ENCODE measurements at places on chromosomes 5 and 9.

- peak; percentile 24 for DNase-seq
Observed at GRCh38 chr5:93620487-93621326, 37.7 kb downstream of the NR2F1 start.

- no peak for DNase-seq
Observed at GRCh38 chr5:405421-405820, 37.6 kb upstream of the EXOC3 start.

DNA sequence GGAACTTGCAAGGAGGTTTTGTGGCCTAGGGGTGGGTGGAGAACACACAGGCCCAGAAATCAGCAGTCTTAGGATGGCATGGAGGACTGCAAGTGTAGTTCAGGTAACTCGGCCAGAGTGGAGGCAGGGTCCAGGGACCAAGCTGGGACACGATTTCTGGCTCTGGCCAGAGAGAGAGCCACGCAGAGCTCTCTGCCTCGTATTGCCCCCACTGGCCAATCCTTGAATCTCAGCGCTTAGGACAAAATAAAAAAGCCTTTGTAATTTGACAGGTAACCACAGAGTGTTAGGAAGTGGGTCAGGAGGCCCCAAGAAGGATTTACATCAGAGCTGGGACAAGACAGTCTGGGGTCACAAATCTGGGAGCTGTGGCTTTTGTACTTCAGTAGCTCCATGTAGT lies 11.7 kb downstream of the MAP3K1 start:
- no peak for DNase-seq

DNA sequence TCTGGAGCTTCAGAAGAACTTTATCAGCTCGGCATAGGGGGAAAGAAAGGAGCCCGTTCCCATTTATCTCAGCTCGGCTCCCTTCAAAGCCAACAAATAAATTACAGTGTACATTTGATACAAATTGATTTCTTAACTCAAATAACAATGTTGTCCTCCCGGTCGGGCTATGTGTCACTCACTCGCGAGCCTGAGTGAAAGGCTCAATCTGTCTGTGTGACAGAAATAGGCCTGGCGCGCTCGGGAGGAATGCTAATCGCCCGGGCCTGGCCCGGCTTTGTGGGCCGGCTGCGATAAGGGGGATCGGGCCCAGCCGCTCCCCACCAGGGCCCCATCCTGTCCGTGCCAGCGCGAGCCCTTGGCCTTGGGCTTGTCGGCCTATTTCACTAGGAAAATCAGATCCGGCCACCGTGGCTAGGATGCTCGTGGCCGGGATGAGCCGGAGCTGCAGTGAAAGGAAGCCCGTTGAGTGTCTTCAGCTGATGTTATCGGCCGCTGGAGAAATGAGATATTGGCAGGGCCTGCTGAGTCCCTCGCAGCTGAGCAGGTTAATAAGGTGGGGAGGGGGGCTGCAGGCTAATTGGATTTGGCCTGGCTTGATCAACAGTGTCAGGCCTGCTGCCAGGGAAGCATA lies 258.7 kb downstream of the IRX1 start:
- DNase-seq: no peak

GRCh38 chr5:116045821-116046220 lies 13.5 kb downstream of the ARL14EPL start:
- DNase-seq: no peak

GRCh38 chr5:14114615-14115251 lies 28.4 kb upstream of the TRIO start:
- DNase-seq: no peak

GRCh38 chr5:180281706-180282105 lies 10.2 kb downstream of the MAPK9 start:
- no peak for DNase-seq

DNA sequence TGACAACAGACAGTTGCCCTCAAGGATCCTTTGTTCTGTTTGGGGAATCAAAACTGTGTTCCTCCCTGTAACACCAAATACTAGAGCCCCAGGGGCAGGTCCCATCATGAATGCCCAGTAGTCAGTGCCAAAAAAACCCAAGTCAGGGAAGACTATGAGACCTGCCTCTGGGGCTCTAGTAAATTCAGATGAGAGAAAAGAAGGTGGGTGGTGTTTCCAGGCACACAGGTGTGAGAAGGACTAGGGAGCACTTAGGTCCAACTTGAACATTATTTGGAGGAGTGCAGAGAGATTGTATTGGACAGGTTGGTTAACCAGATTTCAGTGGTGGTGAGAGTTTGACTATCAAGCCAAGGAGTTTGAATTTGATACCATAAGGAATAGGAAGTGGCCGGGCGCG lies 52.0 kb downstream of the SLC22A5 start:
- no peak for DNase-seq

DNA sequence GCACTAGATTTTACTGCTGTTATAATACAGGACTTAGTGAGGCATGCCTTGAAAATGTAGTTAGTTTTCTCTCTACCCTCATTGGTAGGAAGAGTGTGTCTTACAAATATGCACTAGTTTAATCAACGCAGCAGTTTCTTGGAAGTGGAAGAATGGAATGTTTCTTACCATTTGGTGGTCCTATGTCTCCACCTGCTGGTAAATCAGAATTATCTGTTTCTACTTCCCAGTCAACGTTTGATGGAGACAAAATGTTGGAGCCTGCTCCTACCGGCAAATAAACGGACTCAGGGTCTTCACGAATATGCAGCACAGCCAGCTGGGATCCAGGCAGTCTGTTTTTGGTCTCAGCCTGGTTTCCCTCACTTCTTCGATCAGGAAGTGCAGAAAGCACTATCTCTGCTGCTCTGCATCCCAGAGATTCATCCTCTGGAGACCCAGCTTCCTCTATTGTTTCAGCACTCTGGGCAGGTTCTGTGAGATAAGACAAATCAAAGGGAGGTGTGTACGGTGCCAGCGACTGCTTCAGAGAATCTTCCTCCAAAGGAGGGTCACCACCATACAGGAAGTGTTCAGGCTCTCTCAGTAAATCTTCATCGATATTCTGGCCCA lies 59.5 kb upstream of the PCA3 start:
- DNase-seq: no peak

GRCh38 chr5:6496207-6496584 lies 47.5 kb downstream of the UBE2QL1 start:
- DNase-seq: no peak

GRCh38 chr9:33185406-33185805 lies 18.3 kb upstream of the B4GALT1 start:
- no peak for DNase-seq

- DNase-seq: no peak
Observed at GRCh38 chr9:38000332-38000731, 68.7 kb downstream of the SHB start.

DNA sequence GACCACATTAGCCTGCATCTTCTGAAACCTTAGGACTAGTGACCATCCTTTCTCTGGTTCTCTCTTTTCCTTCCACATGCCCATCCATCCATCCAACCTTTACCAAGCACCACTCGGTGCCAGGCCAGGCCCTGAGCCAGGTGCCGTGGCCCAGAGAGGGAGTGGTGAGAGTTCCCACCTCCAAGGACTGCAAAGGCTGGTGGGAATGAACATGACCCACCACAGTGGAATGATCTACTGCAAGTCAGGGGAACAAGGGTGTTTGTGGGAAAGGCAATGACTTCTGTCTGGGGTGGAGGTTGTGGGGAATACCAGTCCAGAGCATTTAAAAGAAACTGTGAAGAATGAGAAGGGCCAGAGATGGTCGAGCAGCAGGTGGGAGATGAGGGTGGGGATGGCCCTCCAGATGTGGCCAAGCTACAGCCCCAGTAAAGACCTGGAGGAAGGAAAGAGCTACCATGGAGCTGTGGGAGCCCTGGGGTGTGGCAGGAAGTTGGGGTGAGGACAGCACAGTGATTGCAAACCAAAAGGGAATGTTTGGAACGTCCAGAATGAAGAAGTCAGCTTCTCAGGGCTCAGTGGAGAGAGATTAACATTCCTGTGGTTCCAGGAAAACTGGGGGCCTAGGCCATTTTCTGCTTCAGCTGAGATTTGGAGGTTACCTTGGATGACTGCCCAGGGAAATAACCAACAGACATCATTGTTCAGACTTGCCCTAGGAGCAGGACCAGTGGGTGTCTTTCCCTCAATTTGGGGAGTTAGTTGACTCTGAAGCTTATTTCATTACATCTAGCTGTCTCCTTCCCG lies 30.7 kb upstream of the CORO2A start:
- no peak for DNase-seq

DNA sequence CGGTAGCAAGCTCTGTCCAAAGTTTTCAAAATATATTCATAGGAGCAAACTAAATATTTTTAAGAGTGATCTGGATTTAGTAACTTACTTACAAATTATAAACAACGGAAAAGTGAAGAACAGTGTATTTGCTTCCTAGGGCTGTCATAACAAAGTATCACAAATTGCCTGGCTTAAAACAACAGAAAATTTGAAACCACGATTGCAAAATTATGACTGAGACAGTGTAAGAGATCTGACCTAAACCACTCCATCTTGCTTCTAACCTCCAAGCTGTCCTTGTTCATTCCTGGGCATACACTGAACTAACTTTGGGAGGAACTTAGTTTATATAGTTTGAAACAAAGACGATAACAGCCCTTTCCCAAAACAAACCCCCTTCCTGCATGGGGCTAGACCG lies 202.0 kb upstream of the CDH6 start:
- DNase-seq: no peak

DNA sequence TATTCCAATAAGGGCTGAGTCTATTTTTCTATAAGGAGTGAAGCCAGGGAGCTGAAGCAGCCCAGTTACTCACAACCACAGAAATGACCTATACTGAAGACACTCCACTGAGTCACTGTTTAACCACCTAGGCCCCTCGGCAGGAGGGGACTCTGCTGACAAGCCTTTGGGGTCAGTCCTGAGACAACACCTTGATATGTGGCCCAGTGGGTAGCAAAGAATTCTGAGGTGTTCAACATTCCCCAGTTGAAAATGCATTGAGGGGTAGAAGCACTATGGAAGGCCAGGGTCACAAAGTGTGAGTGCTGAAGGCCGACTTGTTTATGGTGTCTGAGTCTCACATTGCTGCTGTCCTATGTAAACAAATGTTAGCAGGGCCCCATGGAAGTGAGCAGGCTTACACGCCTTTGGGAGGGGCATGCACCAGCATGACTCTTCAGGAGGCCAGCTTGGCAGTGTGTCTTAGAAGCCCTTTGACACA lies 112.6 kb upstream of the NFIL3 start:
- DNase-seq: no peak

DNA sequence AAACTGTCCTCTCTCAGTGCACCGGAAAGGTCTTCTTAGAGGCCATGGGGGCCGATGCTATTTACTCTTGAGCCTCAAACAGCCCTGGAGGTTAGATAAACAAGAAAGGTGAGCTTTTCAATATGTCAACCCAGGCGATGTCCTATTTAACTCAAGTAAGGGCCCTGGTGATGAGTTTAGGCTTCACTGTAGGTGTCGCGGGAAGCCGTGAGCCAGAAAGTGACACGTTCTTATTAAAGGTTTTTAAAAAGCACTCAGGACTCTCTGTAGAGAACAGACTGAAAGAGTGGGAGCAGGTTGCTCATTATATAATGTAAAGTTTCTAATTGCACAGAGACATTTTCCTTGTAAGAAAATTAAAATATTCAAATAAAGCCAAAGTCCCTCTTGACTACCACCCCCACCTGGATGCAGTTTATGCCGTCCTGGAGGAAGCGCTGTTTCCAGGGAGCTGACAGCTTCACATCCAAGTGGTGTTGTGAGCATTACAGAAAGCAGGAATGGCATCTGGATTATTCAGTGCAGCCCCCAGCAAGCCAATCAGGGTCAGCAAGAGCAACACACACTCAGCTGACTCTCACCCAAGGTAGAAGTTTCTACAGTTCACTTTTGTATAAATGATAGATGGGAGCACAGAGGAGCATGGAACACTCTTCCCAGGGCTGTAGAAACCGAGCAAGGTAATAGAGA lies 280.3 kb downstream of the DRD1 start:
- no peak for DNase-seq

- no peak for DNase-seq
Observed at GRCh38 chr9:137484551-137485315, 25.6 kb upstream of the NSMF start.

GRCh38 chr9:32180597-32180996 lies 203.8 kb upstream of the ACO1 start:
- DNase-seq: no peak

GRCh38 chr9:133787754-133788025 lies 49.5 kb upstream of the SARDH start:
- DNase-seq: no peak

DNA sequence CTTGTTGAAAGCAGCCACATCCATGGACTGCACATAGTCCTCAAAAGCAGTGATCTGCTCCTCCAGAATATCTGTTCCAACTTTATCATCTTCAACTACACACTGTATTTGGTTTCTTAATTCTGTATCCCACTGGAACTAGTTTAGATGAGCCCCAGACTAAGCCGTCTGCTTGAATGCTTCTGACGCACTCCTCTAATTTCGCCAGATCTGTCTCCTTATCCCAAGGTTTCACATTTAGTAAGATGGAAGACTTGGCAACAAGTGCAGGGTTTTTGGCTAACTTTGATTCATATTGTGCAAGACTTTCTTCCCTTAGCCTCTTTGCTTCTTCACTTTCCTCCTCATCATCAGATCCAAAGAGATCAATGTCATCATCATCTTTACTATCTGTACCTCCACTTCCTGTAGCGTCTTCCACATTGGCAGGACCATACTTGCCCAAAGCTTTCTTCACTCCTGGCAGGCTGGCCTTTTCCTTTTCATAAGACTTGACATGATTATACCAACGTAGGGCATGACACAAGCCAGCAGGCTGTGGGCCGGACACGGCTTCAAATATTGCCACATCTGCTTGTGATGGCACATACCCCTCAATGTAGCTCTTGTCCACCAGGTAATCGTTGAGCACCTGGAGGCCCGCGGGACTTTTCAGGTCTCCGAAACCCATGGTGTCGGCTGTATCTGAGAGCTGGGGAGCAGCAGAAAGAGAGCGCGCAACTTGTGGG lies 56.2 kb upstream of the PIK3R1 start:
- DNase-seq: no peak

GRCh38 chr9:114591291-114591787 lies 3.8 kb downstream of the ATP6V1G1 start:
- no peak for DNase-seq

GRCh38 chr9:87128844-87129493 lies 181.7 kb upstream of the GAS1 start:
- DNase-seq: no peak

- DNase-seq: no peak
Observed at GRCh38 chr5:168974082-168974481, 326.9 kb downstream of the SLIT3 start.

- no peak for DNase-seq
Observed at GRCh38 chr9:116342061-116342460, 188.5 kb downstream of the PAPPA start.

DNA sequence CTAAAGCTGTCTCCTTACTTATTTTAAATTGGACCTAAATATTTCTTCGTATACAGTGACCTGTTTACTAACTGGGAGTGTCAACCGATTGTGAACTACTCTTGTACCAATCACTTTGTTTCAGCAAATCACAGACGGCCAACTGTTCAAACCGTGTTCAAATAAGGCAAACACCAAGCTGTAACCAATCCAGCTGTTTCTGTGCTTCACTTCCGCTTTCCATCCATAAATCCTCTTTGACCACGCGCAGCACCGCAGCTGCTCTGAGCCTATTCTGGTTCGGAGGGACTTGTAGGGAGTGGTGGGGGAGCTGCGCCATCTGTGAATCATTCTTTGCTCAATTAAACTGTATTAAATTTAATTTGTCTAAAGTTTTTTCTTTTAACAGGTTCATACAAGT lies 4.8 kb upstream of the FAM240B start:
- no peak for DNase-seq

GRCh38 chr5:40680741-40681362 lies 1.1 kb downstream of the PTGER4 start:
- DNase-seq: no peak

GRCh38 chr9:132712753-132713152 lies 42.5 kb downstream of the GTF3C4 start:
- DNase-seq: no peak

GRCh38 chr5:148791334-148791667 lies 35.1 kb upstream of the ADRB2 start:
- DNase-seq: no peak
